ENCODE measurements at places on chromosomes 7 and 10.

DNA sequence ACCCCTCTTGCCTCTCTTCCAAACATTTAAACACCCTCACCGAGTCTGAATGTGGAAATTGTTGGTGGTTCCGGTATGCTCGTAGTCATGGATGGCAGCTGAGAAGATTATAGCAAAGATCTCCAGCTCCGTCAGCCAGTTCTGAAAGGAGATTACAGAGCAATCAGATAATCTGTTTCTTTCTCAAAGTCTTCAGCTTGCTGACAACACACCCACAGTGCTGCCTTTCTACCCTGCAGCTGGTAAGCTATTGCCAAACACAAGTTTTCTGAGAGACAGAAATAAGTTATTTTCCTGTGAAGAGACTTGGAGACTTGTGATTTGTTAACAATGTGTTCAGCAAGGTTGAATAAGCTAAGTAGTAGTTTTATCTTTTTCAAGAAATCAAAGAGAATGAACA, 163.6 kb downstream of the PPP1R17 start:
- no peak for DNase-seq

- no peak for DNase-seq
Measured at GRCh38 chr7:141944811-141945210, 2.0 kb downstream of the CLEC5A start.

GRCh38 chr10:125687507-125688185, 4.7 kb upstream of the TEX36 start:
- DNase-seq: no peak

DNA sequence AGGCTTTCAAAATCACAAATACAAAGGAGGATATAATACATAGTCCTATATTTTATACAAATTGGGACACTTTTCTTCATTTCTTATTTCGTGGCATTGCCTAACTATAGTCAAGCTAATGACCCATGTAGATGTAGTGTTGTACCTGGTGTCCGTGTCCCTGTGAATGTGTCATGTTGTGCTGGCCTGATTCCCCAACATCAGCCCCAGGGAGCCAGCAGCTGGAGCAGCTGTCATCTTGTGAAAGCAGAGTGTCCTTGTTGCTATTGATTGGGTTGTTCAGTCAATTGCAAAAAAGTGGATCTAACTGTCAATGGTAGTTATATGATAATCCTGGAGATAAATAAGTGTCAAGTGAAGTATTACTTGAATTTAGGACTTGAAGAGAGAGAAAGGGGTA, 86.3 kb downstream of the KAT6B start:
- DNase-seq: no peak

GRCh38 chr7:26155531-26156375, 3.8 kb downstream of the NFE2L3 start:
- DNase-seq: no peak

GRCh38 chr10:96719200-96719599, 1.1 kb downstream of the PIK3AP1 start:
- DNase-seq: no peak

- no peak for DNase-seq
Measured at GRCh38 chr10:101818872-101819633, 809 bp upstream of the OGA start.

- DNase-seq: no peak
Measured at GRCh38 chr7:126079581-126079980, 1150.0 kb upstream of the POT1 start.

DNA sequence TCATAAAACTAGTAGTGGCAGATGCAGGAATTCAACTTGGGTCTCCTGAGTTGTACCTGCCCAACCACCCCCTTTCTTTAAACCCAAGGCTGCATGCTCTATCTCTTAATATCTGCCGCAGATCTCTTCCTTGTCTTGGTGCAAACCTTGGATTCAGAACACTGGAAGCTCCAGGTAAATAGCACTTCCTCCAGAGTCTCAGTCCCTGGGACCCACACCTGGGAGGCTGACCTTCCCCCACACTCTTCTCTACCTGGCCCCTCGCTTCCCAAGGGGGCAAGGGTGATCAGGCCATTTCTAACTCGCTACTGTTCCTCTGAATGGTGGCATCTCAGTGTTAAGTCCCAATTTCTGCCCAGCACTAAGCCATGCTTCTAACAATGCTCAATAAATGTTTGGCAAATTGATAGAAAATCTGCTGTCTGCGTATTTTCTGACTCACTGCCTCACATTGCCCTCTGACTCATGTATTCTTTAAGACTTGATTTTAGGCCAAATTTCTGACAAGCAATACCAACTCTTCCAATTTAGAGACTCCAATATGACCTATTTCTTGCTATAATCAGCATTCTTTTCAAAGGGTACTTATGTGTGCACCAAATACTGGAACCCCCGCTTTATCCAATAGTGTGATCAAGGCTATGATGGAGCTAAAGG, 68.0 kb upstream of the PPP1R3C start:
- no peak for DNase-seq

GRCh38 chr7:43454936-43455518, 127.9 kb upstream of the STK17A start:
- no peak for DNase-seq

DNA sequence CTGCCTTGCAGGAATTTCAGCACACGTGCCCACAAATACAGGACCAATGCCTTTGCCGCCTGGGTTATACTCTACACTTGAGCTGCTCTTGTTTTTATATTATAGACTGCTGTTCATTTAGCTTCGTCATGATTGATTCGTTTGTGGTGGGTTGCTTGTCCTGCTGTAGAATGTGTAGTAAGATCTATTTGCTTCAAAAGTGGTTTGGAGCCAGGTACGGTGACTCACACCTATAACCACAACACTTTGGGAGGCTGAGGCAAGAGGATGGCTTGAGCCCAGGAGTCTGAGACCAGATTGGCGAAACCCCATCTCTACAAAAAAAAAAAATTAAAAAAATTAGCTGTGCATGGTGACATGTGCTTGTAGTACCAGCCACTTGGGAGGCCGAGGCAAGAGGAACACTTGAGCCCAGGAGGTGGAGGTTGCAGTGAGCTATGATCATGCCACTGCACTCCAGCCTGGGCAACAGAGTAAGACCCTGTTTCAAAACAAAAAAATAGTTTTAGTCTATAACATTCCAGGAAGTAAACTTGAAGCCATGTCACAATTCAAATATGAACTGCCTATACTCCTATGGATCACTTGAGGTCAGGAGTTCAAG, 9.0 kb upstream of the RHBDD2 start:
- no peak for DNase-seq

DNA sequence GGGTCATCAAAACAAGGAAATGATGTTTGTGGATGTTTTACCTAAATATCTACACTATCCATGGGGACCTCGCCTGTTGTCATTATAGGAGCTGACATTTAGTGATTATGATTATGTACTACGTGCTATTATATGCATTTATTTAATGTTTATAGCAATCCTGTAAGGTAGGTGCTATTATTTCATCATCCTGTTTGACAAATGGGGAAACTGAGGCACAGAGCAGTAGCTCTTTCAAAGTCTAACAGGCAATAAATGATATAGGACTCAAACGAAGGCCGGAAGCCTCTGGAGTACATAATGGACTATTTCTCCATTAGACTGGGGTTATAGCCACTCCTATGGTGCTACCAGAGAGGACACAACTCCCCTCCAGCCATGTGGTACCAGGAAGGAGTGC, 60.6 kb upstream of the KDM7A start:
- no peak for DNase-seq

DNA sequence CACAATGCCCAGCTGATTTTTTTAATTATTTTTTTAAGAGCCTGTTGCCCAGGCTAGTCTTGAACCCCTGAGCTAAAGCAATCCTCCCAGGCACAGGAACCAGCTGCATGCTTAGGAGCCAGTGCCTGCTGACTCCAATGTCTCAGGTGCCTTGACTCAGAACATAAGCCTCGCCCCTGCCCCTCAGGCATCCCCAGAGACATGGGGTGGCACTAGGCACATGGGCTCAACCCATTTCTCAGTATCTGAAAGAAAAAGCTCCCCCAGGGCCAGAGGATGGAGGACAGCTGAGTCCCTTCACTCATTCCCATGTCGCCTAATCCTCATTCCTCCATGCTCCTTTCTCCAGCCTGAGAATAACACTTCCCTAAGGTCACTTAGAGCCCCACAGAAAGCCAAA, 39.1 kb downstream of the KCNH2 start:
- DNase-seq: no peak

DNA sequence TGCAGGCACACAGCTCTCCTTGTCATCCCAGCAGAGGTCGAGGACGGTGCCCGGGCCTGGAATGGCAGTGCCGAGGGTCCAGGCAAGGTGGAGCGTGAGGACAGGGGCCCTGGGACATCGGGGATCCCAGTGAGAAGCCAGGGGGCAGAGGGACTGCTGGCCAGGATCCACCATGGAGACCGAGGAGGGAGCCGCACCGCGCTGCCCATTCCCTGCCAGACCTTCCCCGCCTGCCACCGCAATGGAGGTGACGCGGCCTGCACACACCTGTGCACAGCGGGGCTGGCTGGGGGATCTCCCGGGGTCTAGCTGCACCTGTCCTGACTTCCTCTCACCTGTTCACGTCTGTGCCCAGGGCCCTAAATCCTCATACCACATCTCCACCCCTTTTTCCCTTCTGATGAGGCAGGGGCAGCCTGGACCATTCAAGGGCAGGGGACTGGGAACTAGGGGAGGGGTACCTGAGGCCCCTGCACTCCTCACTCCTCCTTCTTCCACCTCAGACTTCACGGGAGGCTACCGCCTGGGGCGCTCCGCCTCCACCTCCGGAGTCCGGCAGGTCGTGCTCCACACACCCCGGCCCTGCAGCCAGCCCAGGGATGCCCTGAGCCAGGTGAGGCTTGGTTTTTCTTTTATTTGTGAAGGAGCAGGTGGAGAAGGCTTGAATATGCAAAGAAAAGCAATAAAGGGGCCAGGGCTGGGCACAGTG, 6.9 kb downstream of the NYAP1 start:
- DNase-seq: no peak

DNA sequence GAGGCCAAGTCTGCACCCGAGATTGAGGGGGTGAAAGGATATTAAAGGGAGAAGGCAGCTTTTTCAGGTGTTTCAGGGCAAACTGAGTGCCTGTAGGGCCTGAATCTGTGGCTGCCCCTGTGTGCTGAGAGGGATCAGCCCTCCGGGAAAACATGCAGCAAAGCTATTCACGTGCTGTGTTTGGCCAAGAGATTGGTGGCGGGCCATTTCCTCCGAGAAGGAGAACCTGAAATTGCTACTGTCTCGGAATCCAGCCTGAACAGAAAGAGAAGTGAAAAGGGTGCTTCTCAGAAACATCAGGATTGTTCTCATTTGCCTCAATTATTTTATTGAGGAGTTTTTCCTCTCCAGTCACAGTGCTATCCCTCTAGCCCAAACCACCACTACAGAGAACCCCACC, 16.0 kb downstream of the GIMAP5 start:
- DNase-seq: no peak

- DNase-seq: no peak
Measured at GRCh38 chr7:43444711-43445578, 138.0 kb upstream of the STK17A start.

- DNase-seq: no peak
Measured at GRCh38 chr10:62853710-62854109, 37.5 kb upstream of the EGR2 start.

GRCh38 chr7:106022193-106022821, 59.2 kb downstream of the CDHR3 start:
- DNase-seq: no peak

DNA sequence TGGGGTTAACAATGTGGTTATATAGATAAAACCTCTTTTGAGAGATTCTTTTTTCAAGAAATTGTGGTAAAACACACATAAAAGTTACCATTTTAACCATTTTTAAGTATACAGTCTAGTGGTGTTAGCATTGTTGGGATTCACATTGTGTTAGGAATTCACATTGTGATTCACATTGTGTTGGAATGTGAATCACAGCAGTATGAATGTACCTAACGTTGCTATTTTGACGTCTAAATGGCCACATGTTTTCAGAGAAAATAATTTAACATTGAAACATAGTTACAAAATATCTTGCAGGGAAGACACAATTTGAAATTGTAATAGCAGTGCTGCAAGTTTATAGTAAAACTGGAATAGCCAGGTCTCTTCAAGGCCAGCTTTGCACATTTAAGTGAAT, 129.0 kb downstream of the BICC1 start:
- no peak for DNase-seq

DNA sequence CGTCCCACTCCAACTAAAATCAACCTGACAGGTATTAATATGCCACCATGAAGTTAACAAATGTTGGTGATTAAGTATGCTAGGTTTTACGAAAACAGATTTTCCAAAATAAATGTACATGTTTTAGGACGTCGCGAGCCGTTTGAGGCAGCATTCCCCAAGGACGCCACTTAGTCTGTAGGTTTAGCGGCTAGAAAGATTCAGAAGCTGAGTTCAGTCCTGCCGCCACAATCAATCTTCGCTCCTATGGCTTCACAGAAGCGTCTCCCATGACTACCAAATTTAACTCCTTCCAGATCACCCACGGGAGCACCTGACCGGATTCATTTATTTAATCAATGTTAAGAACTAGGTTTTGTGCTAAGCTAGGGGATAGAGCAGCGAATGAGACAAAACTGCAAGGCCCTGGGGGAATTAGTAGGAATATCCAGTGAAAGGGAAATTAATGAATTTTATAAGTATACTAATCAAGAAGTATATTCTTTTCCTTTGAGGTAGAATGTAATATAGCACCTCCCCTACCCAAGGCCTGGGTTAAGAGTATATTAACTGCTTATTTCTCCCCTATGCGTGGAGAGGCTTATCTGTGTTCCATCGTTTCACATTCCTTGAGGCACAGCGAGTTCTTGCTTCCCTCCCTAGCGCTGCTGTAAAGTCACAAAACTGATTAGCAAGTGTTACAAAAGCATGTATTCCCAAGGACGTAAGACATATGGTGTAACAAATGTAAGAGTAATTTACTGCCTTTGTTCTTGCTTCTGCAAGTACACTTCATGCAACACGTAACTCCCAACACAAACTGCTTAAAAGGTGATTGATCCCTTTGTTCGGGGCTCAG, 994 bp upstream of the CYP51A1 start:
- no peak for DNase-seq

DNA sequence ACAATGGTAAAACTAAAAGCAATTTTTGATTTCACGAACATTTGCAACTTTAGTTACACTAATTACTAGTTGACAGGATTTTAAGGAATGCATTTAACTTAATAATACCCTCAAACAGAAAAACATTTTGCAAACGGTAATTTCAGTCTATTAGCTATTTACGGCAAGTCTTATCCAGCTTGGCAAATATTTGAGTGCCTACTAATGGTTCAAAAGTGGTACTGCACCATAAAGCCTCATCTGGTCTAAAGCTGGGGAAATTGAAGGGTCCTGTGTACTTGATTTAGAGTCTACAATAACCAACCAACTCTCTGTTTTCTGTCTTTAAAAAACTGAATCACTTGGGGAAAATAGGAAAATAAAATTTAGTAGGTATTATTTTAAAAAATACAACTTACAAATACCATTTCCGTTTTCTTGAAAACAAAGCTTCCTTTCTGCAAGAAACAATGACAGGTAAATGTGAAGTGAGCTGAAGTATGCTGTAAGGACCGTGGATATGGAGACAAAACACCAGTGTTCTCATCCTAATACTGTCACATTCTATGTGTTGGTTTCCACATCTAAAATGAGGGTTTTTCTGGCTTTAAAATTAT, 142.3 kb downstream of the VPS50 start:
- DNase-seq: no peak
